ENCODE measurements at places on chromosomes 7 and 10.

DNA sequence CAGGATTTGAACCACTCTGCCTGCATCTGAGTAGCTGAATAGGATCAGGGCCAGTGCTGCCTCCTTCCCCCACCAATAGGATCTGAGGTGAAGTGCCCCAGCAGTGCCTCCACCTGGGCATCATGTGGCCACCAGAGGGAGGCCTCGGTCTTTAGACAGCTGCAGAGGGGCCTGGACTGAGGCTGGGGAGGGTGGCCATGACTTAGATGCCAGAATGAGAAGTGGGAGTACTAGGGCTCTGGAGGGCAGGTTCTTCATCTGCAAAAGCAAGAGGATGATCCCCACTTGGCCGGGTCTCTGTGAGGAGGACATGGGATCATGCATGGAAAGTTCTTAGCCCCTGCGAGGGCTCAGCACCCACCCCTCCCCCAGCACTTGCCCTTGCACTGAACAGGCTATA, 56.9 kb downstream of the NEUROG3 start:
- DNase-seq = peak; percentile 8

DNA sequence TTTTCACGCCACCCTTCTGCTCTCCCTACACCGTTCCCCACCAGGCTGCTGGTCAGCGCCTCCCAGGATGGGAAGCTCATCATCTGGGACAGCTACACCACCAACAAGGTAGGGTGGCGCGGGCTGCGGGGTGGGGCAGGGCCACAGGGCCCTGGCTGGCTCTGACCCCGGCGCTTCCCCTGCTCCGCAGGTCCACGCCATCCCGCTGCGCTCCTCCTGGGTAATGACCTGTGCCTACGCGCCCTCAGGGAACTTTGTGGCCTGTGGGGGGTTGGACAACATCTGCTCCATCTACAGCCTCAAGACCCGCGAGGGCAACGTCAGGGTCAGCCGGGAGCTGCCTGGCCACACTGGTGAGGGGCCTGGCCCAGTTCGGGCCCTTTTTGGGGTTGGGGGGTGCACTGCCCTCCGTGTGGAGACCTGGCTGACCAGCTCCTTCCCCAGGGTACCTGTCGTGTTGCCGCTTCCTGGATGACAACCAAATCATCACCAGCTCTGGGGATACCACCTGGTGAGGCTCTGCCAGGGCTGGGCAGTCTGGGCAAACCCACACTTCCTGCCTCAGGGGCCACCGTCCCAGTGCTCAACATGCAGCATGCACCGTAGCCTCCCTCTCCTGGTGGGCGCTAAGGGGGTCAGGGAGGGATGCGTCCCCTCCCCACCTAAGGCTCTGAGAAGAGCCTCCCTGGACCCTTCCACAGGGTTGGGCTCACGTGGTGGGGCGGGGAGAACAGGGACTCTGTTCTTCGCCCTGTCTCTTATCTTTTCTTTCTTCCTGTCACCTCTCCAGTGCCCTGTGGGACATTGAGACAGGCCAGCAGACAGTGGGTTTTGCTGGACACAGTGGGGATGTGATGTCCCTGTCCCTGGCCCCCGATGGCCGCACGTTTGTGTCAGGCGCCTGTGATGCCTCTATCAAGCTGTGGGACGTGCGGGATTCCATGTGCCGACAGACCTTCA, 4.0 kb downstream of the GNB2 start:
- no peak for DNase-seq

DNA sequence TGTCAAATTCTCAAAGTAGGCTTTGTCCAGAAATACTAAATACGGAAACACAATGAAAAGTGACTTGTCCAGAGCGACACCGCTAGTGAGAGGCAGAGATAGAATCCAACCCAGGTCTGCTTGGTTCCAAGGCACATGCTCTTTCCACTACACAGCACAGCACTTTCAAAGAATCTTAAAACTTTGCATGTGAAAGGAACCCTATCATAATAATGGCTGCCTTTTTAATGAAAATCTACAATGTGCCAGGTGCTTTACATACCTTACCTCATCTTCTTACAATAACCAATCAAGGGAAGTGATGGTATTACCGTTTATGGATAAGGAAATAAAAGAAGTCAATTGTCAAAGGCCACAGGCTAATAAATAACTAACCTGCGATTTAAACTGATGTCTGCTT, 2.6 kb downstream of the CHCHD3 start:
- DNase-seq = peak; percentile 64

DNA sequence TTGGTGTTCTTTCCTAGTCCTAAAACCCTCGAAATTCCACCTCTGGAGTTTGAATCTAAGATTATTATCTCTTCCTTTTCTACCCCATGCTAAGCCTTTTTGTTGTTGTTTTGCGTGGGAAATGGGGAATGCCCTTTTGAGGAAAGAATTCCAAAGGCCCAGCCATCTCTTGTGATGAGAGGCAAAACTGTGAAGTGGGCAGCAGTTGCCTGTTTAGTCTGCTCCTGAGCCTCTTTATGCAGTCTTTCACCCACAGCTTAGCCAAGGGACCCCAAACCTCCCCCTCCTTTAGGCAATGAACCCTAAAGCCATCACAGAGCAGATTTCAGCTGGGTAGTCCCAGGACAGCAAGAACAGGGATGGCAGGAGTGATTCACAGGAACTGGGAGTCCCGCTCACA, 95.5 kb downstream of the DNMBP start:
- no peak for DNase-seq

DNA sequence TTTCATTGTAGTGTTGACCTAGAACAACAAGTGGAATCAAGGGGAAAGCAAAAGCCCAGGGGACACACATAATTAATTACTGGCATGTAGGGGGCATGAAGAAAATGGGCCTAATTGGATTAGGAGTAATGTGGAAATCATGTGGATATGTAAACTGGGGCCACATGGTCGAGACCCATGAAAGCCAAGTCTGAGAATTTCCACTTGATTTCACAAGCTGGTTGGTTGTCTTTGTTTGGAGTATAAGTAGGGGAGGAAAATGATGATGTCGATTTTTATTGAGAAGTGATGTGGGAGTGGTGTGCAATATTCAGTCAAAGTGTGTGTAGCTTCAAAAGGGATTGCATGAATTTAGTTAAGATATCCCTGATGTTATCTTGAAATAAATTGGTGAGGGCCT, 131.8 kb downstream of the LRRC4 start:
- DNase-seq = no peak

- peak; percentile 32 for DNase-seq
Measured at GRCh38 chr10:69871074-69871473, 69.4 kb downstream of the COL13A1 start.

DNA sequence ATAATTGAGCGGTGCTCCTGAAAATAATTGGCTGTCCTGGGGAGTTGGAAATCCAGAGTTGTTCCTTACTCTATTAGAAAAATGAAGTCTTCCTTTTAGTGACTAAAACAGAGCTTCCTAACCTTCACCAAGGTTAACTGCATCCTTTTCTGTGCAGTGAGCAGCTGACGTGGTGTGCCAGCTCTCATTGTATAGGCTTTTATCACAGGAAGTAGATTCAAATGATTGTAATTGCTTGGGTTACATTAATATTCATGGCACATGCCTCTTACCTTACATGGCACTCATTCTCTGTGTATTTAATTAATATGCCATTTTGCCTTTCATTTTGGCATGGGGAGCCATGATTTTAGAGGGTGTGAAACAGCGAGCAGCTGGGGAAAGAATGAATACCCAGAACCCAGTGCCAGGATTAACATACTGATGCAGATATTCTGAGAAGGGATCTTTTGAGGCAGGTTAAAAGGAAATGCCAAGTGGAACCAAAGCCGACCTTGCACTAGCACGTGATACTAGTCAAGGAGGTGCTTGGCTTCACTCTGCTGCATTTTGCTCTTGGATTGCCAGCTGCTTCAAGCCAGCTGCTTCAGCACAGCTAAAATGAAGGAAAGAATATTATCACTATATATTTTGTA, 115.3 kb downstream of the ST7 start:
- DNase-seq = no peak

- DNase-seq = no peak
Measured at GRCh38 chr7:85882335-85882734, 695.5 kb upstream of the SEMA3D start.

DNA sequence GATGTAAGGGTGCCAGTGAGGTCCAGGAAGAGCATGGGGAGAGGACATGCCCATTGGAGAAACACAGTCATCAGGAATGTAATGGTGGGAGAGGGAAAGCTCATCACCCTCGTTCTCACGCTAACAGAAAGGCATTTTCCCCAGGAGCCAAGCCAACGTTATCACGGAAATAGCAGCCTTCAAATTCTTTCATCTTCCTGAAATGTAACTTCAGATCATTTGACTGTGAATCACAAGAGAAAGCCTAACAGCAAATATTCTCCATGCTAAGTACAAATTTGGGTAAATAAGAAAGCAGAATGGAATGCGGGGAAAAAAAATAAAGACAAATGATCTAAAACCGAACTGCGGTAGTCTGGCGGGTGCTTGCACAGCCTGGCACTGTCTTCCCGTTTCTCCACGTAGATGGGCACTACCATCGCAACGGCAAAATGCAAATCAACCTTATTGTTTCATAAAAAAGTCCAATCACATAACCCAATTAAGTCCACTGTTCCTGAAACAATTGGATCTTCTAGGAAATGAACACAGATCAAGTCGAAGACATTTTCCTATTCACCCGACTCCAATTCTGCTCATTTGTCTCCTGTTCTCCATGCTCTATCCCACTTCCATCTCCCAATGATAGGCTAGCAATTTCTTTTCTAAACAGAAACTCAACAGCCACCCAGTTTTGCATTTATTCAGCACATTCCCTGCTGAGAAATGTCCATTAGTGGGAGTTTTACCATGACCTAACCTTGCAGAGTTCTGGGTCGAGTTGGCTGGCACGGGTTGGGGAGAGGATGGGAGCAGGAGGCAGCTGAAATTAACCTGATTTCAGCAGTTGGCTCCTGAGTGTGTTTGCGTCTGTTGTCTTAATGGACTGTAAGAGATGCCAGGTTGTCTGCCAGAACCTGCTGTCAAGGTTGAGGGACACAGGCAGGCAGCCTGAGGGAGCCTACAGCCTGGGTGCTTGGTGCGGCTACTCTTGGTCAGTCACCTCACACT, 74.6 kb upstream of the FRMD4A start:
- DNase-seq = no peak

DNA sequence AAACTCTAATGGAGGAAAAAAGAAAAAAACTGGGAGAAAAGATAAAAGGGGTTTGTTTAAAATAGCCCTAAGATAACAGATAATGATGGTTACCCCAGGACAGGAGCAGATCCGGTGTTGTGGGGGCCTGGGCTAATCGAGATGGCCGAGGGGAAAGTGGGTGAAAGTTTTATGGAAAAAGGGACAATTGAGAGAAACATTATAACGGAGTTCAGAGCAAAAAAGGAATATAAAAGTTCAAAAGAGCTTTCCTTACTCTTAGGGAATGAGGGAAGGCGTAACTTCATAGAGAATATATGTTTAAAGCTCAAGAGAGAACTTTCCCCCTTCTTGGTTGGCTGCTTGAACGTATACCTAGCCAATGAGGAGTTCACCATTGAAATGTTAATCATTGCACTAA, 131.4 kb downstream of the BAMBI start:
- DNase-seq = no peak

- DNase-seq = no peak
Measured at GRCh38 chr7:125668321-125668993, 738.8 kb upstream of the POT1 start.

DNA sequence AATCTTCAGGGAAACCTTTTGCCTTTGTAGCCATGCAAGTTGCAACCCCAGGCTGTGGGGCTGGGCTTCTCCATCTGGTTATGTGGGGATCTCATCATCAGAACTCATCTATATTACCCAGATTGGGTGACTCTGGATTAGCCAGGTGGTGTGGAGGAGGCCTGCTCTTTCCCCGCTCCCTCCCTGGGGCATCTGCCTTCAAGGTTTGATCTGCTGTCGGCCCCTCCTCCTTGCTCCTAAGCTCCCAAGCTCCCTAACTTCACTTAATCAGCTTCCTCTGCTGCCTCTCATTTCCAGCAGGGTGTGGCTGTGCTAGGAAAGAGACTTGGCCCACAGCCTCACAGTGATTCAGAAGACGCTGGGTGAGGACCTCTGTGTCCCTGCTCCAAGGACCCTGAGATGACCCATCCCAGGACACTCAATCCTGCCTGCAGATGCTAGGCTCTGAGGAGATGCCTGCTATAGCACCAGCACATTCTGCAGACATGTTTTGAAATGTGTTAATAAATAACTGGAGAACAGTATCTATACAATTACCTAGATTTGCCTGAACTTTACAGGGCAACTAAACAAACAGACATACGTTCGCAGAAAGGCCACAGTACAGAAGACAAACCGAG, 392.1 kb upstream of the PODXL start:
- no peak for DNase-seq

DNA sequence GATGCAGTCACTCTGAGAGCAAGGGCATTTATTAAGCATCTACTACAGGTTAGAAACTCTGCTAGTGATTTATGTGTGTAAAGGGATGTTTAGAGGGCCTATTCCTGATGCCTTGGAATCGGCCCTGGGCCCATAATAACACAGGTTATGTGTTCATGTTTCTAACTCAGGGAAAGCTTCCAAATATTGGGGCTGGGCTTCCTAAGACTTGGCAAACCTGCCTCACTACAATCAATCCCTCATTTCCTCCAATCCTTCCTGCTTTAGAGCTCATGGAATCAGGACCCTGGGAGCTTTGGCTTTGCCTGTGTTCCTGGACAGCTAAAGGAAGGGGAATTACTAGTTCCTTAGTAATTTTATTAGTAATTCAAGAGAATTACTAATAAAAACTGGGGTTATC, 148.8 kb downstream of the HIBADH start:
- no peak for DNase-seq

- peak; percentile 85 for DNase-seq
Measured at GRCh38 chr10:103598654-103599115, 105.2 kb downstream of the NEURL1 start.

GRCh38 chr10:132752961-132753360, 33.0 kb downstream of the NKX6-2 start:
- no peak for DNase-seq
